ENCODE measurements at places on chromosomes 2 and 18.

GRCh38 chr2:128513116-128513960, 194.7 kb upstream of the HS6ST1 start:
- no peak for DNase-seq

- no peak for DNase-seq
Observed at GRCh38 chr2:199851883-199852282, 891 bp upstream of the FTCDNL1 start.

DNA sequence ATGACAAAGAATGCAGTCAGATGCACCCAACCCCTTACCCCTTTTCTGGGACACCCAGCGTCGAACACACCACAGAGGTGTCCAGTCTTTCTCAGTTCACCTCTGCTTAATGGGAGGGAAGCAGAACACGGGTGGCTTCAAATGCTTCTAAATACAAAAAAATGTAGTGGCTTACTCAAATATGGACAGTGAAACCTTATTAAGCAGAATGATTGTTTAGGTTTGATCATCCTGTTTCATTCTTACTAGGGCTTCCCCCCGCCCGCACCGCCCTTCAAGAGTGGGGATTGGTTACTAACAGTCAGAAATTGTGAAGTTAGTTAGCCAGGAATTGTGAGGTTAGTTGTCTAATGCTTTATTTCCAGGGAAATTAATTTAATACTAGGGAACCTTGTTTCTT, 21.6 kb downstream of the ATG16L1 start:
- no peak for DNase-seq

GRCh38 chr2:105454801-105455485, 56.1 kb upstream of the FHL2 start:
- DNase-seq = no peak

DNA sequence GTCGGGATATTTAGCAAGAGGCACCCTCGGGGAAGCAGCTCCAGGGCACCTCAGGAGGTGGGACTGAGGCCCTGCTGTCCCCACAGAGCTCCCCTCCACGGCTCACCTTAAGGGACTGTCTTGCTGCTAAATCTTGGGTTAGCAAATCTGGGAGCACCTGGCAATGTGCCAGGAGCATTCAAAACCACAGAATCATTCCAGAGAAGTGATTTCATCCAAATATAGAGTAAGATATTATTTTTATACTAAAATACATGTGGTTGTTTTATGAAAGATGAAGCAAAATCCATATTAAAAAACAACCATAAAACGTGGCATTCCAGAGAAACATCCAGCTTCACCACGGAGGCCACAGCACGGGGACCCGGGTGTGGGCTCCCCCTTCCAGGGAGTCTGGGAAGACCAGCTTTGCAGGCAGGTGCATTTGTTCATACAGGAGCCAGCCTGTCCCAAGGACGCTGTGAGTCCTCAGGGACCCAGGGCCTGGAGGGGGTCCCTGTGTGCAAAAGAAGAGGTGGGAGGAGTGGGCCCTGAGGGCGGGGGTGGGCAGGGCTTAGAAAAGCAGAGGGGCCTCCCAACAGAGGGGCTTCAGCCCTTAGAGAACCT, 16.3 kb downstream of the HS1BP3 start:
- no peak for DNase-seq

DNA sequence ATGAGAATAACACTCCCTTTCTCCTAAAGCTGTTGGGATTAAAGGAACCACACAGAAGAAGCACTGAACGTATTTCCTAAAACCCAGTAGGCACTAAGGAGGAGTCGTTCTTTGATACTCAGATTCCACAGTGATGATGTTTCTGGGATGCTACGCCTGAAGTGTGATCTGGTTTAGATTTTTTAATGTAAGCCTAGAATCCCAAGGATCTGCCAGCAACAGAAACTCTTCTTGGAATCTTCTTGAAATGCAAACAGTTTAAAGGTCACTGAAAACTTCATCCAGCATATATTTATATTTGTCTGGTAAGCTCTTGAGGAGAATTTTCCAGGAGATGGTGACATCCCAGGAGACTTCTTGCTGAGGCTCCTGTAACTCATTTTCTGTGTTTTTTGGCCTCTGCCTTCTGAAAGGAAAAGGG, 247.6 kb upstream of the TRIB2 start:
- DNase-seq = no peak

DNA sequence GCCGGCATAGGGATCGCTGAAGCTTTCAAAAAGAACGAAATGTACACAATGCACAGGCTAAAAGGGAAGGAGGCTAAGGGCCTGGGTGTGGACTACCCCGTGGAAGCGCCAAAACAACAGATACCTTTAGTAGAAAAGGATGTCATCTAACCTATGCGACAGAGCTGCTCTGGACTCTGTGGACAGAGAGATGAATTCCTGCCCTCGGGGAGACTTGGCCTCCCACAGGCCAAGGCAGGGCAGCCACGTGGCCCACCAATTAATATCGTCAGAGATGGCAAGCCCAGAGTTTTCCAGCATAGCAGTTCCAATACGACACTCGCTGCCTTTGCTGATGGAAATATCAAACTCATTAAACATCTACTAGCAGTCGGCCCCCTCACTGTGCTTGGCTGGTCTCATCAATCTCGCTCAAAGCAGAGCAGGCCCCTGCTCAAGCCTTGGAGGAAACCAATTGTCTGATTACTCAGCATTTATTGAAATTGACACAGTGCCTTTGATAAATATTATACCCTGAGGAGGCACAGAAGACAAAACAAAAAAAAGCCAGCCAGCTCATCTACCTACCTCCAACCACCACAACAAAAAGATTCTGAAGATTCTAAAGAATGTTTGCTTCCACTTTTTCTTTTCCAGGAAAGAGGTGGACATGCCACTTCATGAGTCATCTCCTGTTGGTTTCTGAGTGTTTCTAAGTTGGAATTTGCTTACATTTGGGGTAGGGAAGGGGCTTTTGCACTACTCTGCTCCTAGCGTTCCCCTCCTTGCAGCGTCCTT, 79.0 kb upstream of the ACAA2 start:
- DNase-seq = no peak

Data from activated gamma-delta T cell treated with Interleukin-2 at 50 U/mL for 16 hours (primary cell).